ENCODE measurements at places on chromosomes 2 and 18.

DNA sequence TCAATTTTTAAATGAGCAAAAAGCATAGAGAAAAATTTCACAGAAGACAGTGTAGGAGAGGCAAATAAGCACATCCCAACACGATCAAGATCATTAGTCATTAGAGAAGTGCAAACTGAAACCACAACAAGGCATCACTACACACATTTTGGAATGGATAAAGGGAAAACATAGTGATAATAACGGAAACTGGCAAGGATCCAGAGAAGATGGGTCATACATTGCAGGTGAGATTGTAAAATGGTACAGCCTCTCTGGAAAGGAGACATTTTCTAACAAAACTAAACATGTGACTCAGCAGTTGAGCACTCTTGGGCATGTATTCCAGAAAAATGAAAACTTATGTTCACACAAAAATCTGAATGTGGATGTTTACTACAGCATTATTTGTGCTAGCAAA is 98.3 kb upstream of the TMEM17 start:
- no peak for DNase-seq

DNA sequence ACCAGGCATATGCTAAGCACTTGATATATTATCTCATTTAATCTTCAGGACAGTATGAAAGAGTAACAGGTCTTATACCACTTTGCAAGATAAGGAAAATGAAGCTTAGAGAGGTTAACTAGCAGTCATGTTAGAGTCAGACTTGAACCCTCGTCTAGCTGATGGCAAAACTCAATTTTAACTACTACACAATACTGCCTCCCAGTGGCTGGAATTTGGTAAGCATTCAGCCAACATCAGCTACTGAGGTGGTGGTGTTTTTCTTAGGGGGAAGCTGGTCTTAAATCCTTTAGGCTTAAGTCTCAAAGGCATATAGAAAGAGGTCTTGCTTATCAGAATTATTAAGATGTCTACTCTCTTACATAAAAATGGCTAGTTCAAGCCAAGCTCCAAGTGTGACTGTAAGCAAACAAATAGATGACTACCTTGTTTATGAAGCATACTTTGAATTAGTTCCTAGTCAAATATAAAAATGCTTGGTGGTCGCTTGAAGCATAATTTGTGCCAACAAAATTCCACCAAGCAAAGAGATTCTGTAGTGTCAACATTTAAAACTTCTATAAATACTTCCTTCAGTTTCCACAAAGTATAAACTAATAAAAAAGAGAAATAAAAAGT is 325.4 kb upstream of the FIGN start:
- peak; percentile 1 for DNase-seq

DNA sequence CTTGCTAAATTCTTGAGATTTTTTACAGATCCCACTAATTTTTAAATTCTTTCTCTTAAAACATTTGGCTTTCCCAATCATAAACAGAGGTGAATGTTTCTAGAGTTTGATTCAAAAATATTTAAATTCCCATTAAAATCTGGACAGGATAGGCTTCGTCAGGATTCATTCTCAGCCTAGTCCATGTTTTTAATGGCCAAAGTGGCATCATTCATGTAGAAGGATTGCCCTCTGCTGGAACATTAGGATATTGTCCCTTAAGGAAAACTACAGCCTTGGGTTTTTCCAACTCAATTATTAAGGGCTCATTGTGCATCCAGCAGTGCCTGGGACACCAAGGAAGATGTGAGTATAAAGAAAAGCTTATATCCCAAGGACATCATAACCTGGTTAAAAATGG is 71.7 kb downstream of the TPGS2 start:
- no peak for DNase-seq

- no peak for DNase-seq
Measured at GRCh38 chr2:68414452-68414851, 49.4 kb downstream of the PLEK start.

GRCh38 chr18:54359233-54359632 is 1.5 kb downstream of the C18orf54 start:
- no peak for DNase-seq

DNA sequence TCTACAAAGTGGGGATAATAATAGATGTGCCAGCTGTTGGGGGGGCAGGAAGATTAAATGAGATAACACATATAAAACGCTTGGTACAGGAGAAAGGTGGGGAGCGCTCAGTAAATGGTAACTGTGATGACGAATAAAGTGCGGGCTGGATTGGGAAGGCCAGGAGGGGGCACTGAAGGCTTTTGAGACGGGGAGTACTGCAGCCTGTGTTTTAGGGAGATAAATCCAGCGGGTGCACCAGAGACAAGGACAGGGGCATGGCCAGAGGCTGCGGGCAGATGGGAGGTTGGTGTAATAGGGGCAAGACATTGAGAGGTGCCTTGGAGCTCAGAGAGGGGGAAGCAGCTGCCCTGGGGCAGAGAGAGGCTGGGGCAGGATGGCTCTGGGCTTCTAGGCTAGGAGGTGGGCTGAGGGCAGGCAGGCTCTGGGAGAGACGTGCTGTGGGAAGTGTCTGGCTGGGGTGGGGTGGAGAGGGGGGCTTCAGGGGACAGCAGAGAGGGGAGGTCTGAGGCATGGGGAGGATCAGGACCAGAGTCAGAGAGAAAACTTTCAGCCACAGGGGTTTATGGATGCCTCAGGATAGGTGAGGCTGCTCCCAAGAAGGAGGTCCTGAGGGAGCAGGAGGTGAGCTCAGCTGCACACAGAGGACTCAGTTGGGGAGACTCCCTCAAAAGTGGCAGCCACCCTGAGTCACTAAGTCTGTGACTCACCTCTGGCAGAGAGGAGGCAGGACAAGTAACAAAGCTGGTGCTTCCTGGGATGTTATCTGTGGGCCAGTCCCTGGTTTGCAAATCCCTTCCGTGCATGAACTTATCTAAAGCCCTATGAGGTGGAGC is 18.8 kb downstream of the TEX44 start:
- no peak for DNase-seq

GRCh38 chr2:208315081-208315788 is 49.2 kb downstream of the PIKFYVE start:
- DNase-seq, result no peak

- no peak for DNase-seq
Measured at GRCh38 chr2:817336-818015, 133.2 kb upstream of the SNTG2 start.

DNA sequence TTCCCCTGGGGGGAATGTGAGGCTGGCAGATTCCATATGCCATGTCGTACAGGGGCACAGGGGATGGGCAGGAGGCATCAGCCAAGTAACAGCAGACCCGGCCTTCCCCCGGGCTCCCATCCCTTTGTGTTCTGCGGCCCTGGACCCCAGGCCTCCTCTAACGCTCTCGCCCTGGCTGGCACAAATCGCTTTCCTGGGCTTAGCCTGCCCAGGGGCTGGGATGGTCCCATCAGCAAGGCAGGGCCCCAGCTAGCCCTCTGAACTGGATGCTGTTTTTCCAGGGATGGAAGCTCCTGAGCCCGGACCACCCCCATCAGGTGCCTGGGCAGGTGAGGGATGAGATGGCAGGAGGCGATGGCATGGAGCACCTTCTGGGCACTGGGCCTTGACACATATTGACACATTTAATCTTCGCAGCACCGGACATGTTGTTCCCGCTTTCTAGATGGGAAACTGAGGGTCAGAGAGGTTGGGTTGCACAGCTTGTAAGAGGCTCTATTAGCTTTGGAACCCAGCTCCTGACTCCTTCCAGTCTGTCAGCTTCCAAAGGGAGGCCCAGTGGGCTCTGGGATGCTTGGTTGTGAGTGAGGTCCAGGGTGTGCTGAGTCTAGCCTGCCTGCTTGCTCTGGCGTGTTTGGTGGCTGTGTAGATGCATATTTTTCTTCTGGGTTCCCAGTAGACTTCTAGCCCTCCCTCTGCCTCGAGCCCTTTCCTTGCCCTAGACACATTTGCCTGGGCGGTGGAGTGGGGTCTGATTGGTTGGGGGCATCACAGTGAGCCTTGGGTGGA is 40.3 kb downstream of the GLI2 start:
- DNase-seq, result no peak

- DNase-seq, result no peak
Measured at GRCh38 chr2:160561551-160562295, 68.1 kb upstream of the RBMS1 start.

DNA sequence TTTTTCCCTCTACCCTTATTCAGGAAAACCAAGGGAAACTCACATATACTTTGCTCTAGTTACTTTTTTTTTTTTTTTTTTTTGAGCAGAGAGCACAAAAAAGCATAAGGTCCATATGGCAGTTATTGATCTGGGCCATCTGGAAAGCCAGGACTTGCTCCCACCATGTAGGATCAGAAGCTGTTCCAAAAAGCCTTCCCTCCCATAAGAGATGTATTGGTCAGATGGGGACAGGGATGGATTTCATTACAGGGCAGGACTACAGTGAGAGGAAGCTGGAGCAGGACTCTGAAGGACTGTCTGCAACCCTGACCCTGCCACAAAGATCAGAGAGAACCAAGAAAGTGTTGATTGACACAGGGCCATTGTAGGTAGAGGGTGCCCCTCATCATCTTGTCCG is 57.3 kb downstream of the NRP2 start:
- DNase-seq, result no peak

DNA sequence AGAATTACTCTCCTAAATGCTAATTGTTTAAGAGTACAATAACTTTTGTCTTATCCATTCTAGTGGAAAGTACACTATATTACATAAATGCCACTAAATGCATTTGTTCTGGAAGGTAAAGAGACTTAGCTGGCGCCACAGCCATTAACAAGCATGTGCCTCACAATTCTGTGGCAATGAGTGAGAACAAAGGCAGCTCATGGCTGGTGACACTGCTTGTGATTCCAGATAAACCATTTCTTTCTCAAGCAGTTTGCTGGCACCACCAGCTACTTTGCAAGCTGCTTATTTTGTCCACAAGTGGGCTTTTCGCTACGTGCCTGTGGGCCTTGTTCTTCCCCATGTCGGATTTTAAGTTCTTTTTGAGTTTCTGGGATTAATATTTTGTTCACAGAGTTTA is 147.6 kb upstream of the SMAD7 start:
- no peak for DNase-seq

- DNase-seq, result no peak
Measured at GRCh38 chr2:238016526-238016925, 44.3 kb upstream of the SCLY start.

DNA sequence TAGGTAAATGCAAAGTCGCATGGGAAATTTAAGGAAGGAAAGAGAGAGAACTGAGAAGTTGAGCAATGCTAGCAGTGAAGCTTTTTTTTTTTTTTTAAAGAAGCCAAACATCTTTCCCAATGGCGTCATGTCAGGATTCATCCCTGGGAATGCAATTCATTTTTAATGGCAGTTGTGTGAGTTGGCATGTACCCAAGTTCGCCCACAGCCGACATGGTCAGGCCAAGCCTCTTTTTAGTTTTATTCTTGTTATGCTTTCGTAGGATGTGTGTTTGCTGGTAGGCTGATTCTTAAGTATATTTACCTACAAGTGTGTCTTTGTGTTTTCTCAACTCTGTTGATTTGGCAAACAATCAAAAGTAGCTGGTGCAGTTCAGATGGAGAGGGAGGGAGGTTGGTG is 127.6 kb upstream of the ITGA6 start:
- DNase-seq, result no peak

DNA sequence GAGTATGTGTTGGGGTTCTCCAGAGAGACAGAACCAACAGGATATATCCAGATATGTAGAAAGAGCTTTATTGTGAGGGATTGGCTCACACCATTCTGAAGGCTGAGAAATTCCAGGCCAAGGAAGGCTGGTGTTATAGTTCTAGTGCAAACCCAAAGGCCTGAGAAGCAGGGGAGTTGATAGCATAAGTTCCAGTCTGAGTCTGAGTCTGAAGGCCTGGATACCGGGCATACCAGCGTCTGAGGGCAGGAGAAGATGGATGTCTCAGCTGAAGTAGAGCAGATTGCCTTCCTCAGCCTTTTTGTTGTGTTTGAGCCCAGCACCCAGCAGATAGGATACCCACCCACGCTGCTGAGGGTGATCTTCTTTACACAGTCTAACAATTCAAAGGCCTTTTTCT is 211.7 kb upstream of the RASGRP3 start:
- no peak for DNase-seq

GRCh38 chr18:78376046-78376445 is 603.6 kb upstream of the SALL3 start:
- DNase-seq, result no peak

- no peak for DNase-seq
Measured at GRCh38 chr2:68379184-68379708, 14.2 kb downstream of the PLEK start.

- no peak for DNase-seq
Measured at GRCh38 chr2:203819434-203820133, 48.0 kb upstream of the CTLA4 start.

DNA sequence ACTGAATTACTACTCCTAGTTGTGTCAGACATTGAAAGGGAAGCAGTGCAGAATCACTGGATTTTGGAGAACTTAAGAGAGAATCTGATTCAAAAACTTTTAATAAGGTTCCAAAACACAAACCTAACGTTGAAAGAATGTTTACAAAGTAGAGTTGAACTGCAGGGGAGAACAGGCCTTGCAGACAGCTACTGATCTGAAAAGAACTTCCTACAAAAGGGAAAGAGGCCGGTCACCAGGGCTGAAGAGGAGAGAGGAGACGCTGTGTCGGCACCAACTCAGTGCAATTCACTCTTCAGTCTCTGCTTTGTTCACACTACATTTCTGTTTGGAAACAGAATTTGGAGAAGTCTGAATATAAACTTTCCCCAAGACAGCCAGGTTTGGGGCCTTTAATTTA is 124.0 kb downstream of the GAREM1 start:
- DNase-seq, result no peak

DNA sequence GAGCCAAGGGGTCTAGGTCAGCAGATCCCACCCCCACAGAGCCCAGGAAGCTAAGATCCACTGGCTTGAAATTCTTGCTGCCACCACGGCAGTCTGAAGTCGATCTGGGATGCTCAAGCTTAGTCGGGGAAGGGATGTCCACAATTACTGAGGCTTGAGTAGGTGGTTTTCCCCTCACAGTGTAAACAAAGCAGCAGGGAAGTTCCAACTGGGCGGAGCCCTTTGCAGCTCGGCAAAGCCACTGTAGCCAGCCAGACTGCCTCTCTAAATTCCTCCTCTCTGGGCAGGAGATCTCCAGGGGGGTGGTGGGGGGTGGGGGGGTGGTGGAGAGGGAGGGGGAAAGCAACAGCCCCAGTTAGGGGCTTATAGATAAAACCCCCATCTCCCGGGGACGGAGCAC is 419.5 kb downstream of the NUP35 start:
- no peak for DNase-seq

- DNase-seq, result no peak
Measured at GRCh38 chr2:42297322-42297936, 63.6 kb downstream of the COX7A2L start.

Measured in CMK (cell line).